NAMALWA (cell line): ENCODE measurements at places on chromosomes 5 and 9.

- DNase-seq, result no peak
These were observed 25.0 kb upstream of the SNX2 start for GRCh38 chr5:122749886-122750285.

GRCh38 chr9:88991066-88992034 is at the start of gene S1PR3:
S1PR3 (plus strand) TSS chr9:88991468; CDS start chr9:89001201, 9,733 bp downstream.
- DNase-seq, result no peak

- no peak for DNase-seq
These were observed 57.6 kb downstream of the ANKRD55 start for GRCh38 chr5:56175488-56175887.

GRCh38 chr5:8871446-8871845 is 674.4 kb downstream of the SEMA5A start:
- DNase-seq, result no peak
